SW480 (cell line): ENCODE measurements at places on chromosomes 6 and 20.

- peak; percentile 90 for DNase-seq
Measured at GRCh38 chr20:18058661-18059467, 1.1 kb upstream of the OVOL2 start.

DNA sequence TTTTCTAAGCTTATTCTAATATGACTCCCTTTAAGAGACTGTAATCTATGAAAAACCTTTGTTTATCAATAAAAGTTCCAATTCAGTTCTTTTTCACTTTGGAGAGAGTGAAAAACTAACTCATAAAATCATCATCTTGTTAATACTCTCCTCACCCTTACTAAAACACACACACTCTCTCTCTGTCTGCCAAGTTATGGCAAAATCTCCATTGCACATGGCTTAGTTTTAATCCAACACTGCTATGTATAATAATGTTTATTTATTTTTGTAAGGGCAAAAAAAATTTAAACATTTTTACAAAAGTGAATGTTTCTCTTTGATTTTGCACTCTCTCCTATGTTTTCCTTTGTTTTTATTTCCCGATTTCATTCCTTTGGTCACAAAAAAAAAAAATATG is 253.2 kb downstream of the BMP7 start:
- no peak for DNase-seq

DNA sequence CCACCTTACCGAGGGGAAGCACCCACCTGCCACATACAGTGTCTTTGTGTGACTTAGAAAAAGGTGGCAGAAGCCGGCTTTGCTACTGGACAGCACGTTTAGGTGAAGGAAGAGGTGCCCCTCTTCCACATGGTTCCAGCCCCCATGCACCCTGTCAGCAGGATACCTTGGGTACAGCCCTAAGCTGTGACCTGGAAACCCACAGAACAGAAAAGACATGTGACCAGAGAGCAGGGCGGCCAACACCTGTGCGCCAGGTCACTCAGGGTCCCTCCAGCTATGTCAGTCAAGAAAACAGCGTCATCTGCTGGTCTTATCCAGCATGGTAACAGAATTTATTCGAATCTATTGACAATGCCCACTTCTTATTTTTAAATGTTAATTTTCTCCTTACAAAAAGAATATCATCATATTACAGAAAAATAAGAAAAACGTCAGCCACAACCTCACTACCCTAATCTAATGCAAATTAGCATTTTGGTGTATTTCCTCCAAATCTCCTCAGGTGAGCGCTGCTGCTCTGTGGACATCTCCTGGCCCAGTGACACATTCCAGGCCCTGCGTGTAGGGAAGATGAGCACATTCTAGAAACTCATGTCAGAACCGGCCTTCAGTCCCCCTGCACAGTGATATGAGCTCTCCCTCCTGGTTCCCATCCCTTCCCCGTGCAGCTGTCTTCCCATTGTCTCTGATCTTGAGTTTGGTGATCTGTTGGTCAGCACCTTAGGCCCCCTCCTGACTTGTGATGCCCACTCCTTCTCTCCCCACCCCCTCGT is 37.2 kb downstream of the GTF2H5 start:
- DNase-seq, result no peak

DNA sequence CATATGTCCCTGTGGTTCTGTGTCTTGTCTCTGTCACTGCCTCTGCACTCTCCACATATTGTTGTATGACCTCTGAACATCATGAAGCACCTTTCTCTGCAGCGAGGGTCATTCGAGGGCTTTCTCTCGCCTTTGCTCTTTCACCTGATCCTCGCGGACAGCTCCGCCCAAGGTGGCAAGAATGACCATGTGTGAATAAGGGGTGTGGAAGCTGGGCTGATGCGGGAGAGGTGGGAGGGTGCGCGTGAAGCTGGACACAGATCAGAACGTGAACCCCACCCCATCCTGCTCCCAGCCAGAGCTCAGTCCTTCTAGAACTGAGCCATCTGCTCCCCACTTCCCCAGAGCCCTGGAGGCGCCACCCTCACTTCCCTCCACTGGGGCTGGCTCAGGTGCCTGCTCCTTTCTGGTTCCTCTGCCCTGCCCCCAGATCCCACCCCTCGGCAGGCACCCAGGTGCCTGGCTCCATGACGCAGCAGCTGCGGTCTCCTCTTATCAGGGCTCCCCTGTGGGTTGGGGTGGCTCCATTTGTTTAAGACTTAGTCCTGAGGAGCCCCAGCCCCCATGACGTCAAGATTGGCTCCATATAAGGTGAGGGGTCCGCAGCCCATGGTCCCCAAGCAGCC is at the start of gene MUCL3:
Gene MUCL3, plus strand, starts transcription at position 613 of the 626 bp plus-strand sequence. CDS start 27 bp downstream, outside the sequence.
- no peak for DNase-seq

DNA sequence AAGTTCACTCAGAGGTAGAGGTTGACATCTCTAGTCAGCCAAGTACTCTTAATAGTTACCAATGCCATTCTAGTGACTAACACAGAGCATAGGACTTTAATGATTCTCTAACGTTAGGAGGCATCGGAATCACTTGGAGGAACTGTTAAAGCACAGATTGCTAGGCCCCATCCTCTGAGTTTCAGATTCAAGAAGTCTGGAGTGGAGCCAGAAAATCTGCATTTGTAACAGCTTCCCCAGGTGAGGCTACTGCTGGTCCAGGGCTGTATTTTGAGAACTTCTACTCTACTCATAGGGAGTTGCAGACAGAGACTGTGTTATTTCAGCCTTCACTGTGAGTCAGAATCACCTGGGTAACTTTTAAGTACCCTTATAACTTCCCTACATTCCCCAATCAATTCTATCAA is 5.7 kb downstream of the LMBRD1 start:
- DNase-seq, result no peak

- DNase-seq, result no peak
Measured at GRCh38 chr6:34102099-34102656, 43.7 kb downstream of the GRM4 start.

GRCh38 chr6:32288426-32288825 is 64.6 kb upstream of the NOTCH4 start:
- no peak for DNase-seq

- DNase-seq, result no peak
Measured at GRCh38 chr6:132087391-132087790, 136.2 kb upstream of the CCN2 start.

DNA sequence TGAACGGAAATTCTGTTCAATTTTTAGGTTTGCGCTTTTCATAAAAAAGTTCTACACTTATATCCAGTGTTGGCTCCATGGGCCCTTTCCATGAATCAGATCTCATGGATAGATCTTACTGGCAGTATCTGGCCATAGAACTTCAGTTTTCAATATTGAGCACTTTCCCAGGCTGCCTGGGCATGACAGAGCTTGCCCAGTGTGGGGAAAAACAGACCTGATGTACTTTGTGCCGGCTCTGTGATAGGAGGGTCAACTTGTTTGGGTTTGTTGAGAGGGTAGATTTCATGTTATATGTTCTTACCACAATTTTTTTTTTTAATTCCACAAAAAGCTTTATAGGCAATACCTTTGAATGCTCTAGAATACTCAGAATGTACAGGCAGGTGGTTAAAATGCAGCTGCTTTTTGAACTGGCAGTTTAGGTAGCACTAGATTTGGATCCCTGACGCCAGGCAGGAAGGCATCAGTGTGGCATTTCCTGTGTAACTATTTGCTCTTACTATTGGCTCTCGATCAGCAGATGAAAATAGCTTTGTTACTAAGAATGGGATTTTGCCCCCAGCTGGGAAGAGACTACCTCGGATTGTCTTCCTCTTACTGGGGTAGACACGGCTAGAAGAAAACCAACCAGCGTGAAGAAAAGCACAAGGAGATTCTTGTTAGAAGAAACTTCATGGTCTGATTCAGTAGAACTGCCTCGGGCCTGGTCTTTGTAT is 404.9 kb upstream of the SOX4 start:
- DNase-seq, result no peak

- DNase-seq, result no peak
Measured at GRCh38 chr20:33124261-33124660, 43.7 kb upstream of the BPIFA2 start.

DNA sequence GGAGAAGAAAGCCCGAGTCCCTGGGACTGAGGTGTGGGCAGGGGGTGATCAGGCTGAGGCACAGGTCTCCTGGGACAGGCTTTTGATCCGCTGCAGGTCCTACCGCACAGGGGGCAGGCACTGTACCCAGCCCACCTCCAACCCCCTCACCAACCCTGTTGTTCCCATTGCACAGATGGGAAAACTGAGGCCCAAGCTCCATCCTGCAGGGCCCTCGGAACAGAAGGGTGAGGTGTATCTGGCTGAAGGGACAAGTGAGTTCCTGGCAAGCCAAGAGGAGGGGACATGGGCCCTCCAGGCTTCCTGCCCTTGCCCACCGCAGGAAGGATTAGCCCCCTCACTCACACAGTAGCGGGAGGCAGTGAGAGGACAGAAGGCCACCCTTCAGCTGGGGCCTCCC is 16.5 kb upstream of the SPDEF start:
- no peak for DNase-seq

- DNase-seq, result no peak
Measured at GRCh38 chr6:20565342-20565741, 31.1 kb downstream of the CDKAL1 start.

- no peak for DNase-seq
Measured at GRCh38 chr6:135210632-135211305, 29.7 kb downstream of the MYB start.

DNA sequence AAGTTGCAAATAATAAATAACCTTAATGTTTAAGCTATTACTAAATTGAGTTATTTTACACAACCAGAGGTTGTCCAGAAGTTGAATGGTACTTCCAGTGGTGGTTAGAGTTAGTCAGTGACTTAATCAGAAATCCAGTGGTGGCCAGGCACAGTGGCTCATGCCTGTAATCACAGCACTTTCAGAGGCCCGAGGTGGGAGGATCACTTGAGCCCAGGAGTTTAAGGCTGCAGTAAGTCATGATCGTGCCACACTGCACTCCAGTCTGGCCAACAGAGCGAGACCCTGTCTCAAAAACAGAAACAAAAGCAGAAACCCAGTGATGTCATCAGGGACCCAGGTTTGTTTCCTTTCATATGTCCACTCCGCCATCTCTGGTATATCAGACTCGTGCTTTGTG is 35.0 kb downstream of the TSPYL4 start:
- DNase-seq, result no peak

DNA sequence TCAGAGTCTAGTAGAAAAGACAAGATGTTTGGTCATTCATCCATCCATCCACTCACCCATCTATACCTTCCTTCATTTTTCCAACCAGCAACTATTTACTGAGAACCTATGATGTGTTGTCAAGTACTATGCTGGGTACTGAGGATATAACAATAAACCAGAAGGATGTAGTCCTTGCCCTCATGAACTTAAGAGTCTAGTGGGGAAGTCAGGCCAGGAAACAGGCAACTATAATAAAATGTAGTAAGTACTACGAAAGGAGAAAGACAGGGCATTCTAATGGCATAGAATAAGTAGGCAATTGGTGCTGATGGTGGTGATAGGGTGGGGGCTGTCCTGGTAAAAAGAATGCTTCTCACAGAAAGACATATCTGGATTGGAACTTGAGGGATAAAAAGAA is 245.7 kb downstream of the BTBD9 start:
- no peak for DNase-seq

- DNase-seq, result no peak
Measured at GRCh38 chr6:124670801-124671200, 291.4 kb upstream of the RNF217 start.

- no peak for DNase-seq
Measured at GRCh38 chr20:3374296-3374695, 33.2 kb downstream of the DNAAF9 start.

DNA sequence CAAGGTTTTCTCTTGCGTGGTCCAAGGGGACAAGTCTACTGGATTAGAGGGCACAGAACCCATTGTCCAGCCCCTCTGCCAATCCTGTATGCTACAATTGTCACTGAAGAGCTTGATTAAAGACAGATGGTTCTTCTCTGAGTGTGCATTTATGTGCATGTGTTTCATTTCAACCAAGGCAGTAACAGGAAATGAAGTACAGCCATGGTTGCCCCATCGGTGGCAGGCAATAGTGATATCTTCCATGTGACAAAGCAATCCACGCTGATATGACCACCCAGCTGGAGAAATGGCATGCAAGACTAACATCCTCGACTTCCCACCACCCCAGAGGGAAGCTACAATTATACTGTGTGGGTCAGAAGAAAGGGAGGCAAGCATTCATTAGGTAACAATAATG is 85.5 kb downstream of the UNC5CL start:
- no peak for DNase-seq

DNA sequence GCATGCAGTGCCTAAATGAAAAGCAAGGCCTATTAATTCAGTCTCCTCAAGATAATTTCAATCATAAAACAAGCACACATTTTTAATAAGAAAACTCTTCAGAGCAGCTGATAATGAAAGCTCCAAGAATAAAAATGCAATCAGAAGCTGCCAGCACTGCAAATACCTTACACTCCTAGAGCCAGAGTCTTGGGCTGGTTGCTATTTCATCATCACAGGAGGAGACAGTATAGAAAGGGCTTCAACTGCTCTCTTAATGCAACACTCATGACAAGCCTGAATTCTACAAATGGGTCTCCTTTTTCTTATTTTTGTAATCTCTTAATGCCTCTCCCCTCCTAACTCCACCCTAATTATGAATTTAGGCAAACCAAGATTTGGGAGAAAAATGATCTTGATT is 11.2 kb upstream of the MC3R start:
- no peak for DNase-seq

GRCh38 chr6:46909371-46909770 is 12.4 kb downstream of the ADGRF5 start:
- no peak for DNase-seq

DNA sequence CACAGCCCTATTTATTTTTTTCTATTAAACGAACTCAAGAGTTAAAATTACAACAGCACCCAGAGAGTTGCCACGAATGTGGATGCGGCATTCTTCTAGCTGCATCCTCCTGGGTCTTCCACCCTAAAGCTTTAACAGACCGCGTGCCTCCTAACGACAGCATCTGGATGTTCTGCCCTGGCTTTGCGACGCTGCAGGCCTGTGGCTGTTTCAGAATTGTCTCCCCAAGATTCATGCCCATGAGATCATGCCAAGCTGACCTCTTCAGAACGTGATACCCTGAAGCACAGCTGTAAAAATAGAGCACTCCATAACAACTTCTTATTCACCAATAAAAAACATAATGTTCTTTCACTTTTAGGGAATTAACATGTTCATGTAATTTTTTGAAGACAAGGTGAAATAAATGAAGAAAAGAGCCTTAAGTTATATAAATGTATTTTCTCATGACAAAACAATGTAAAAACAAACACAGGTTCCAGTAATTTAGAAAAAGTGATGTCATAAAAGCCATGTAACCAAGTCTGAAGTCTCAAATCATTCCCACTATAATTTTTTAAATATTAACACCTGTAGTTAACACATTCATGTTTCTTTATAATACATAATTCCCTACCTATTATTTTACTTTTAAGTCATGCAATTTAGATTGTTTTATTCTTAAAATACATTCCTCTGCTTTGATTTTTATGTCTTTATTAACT is 26.5 kb downstream of the HIVEP2 start:
- DNase-seq, result no peak

GRCh38 chr6:45327956-45328522 is at the start of gene RUNX2:
RUNX2 (plus strand) TSS chr6:45328330; CDS start chr6:45328727, 397 bp downstream.
- no peak for DNase-seq
